Activated CD4-positive, alpha-beta memory T cell treated with anti-CD3 and anti-CD28 coated beads, Interleukin-2, amount 10 ng/mL, durations not matched to agents 7 days and 5 days (primary cell): ENCODE measurements at places on chromosomes 12 and 14. TPM values are rescaled to one million over a fixed set of nuclear protein-coding genes. Genes with fewer than 3 reads are reported as not detected.

- H3K27ac ChIP-seq = no peak overlapping the region
- DNase-seq = no peak
- no peak overlapping the region for H3K4me3 ChIP-seq
- H3K4me1 ChIP-seq = no peaks in the 10 kb centered on the region
These were observed 8.3 kb downstream of the OR11G2 start for GRCh38 chr14:20198991-20199390.

DNA sequence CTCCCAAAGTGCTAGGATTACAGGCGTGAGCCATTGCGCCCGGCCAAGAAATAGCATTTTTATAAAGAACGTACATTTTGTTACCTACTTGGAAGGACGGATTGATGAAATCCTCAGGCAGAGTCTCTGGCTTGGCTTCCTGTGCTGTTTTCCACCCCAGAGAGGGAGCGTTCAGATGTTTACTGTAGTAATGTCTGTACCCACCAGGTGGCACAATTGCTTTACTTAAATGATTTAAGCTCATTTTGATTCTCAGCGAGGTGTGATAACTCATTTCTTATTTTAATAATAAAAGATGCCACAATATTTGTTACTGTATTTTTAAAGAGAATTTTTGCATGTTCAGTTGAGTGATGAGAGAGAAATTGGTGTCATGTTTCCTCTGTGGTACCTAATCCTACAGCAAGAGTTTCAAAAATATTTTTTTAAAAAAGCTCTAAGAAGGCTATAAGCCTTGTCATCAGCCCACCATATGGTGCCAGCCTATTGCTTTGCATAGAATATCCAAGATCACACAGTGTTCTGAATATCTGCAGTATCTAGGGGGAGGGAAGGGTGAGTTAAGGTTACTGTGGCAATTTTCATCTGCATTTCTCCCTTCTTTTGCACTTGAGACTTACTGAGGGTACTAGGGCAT lies 82.6 kb upstream of the TRAF3 start:
- no peaks in the 10 kb centered on the region for H3K27me3 ChIP-seq
- peak; percentile 52 for DNase-seq
- H3K4me3 ChIP-seq = no peak overlapping the region
- no peaks in the 10 kb centered on the region for H3K36me3 ChIP-seq
- peaks cover 6% of the 10 kb centered on the region for H3K4me1 ChIP-seq
- no peak overlapping the region for H3K27ac ChIP-seq

GRCh38 chr12:105363890-105364289 lies 33.4 kb downstream of the C12orf75 start:
- no peak for DNase-seq
- H3K4me3 ChIP-seq = no peak overlapping the region
- no peak overlapping the region for H3K27ac ChIP-seq
- H3K4me1 ChIP-seq = peaks cover 14% of the 10 kb centered on the region

DNA sequence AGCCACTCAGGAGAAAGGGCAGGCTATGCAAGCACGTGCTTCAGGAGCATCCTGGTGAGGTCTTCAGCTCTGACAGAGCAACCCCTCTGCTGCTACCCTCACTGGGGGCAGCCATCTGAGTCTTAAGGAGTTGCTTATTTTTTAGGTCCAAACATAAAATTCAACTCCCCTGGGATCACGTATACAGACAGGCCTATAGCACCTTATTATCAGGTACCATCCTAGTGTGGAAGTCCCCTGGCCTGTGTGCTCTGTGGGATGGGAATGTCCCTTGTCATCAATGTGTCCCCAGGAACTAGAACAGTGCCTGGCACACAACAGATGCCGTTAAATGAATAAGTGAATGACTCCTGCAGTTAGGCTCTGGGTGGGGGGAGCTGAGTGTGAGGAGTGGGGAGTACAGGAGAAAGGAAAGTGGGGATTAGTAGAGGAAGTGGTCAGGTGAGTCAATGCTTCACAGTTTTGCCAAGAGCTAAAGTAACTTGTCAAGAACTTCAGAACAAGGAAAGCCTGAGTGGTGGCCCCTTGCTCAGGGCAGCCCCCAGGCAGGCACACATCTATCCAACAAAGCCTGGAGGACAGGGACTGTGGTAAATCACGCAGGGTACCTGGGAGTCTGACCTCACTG lies 33.5 kb downstream of the DAD1 start:
- H3K27ac ChIP-seq = peak overlapping the region; percentile 95
- peaks cover 2% of the 10 kb centered on the region for H3K27me3 ChIP-seq
- DNase-seq = peak; percentile 64
- H3K36me3 ChIP-seq = peaks cover 45% of the 10 kb centered on the region

- no peak for DNase-seq
- H3K4me1 ChIP-seq = no peaks in the 10 kb centered on the region
- no peaks in the 10 kb centered on the region for H3K27me3 ChIP-seq
- H3K27ac ChIP-seq = no peak overlapping the region
These were observed 321.5 kb downstream of the TMEM117 start for GRCh38 chr12:44157359-44157758.

DNA sequence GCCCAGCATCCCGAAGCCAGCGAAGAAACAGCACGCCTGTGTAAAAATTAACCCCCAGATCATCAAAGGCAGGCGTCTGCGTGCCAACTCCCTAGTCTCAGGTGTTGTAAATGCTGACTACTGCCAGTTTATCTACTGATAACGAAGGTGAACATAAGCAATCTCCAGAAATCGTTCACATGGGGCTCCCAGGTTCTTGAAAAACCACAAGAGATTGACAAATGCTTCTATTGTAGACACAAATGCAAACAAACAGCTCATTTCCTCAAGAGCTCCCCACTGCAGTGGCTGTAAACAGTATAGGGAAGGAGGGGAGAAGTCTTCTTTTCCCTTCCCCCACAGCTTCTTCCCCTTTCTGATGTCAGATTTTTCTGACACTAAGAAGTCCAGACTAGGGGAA lies 5.3 kb upstream of the PLEKHG3 start:
- peaks cover 84% of the 10 kb centered on the region for H3K4me1 ChIP-seq
- H3K27ac ChIP-seq = peak overlapping the region; percentile 80
- no peaks in the 10 kb centered on the region for H3K36me3 ChIP-seq
- H3K27me3 ChIP-seq = peaks cover 13% of the 10 kb centered on the region
- no peak overlapping the region for H3K4me3 ChIP-seq
- DNase-seq = peak; percentile 55

Gene BEGAIN
- 3.1 TPM for total RNA-seq

Gene TTC6
- not detected for total RNA-seq

Gene SELPLG
- 289 TPM for total RNA-seq

Gene DEPDC4
- 2.1 TPM for total RNA-seq

DNA sequence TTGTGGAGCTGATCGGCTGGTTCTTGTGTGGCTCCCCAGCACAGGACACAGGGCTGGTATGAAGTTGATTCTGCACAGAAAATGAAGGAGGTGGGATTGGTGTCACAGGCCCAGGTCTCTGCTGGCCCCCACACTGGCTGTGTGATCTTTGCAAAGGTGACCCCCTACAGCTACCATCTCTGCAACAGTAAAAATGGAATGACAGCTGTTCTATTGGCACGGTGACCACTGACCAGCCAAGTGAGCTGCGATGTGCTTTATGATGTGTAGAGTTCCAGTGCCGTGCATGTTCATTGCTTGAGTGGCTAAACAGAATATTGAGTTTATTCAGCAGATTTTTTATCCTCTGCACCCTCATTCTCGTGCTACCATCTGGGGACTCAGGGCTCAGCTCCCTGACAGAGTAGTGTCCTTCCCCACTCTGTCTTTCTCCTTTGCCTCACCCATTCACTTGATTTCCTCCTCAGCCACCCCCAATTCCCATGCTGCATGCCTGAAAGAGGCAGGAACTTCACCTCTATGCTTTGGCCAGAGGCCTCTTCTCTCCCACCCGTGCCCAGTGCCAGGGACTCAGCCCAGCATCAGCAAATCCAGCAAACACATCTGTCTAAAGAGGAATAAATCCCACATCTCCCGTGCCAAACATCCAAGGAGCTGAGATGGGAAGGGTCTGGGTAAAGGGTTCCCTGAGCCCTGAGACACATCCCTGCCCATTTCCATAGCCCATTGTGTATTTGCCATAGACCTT lies 21.2 kb downstream of the C14orf132 start:
- no peak overlapping the region for H3K27ac ChIP-seq
- peaks cover 6% of the 10 kb centered on the region for H3K27me3 ChIP-seq
- H3K36me3 ChIP-seq = no peaks in the 10 kb centered on the region
- no peak for DNase-seq
- no peaks in the 10 kb centered on the region for H3K4me1 ChIP-seq

DNA sequence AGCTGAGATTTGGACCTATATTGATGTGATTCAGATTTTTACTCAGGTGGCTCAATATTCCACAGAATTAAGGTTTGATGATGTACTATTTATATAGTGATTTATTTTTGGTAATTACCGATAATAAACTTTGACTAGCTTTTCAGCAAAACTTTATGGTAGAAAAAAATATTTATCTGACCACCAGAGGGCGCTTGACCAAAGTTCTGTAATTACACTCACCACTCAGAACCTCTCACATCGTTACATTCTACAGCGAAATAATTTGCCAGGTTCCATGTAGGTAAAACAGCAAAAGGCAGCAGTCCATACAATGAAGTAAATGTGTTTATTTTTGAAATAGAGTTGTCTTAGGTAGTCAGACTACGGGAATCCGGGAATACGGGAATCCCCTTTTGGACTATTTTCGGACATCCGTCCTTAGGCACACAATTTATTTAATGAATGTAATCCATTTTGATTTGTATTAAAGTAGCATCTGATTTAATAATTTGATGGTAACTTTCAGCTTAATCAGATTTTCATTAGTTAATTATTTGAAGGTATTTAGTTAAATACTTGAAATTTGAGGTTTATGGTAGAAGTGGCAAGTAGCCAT lies 143.0 kb upstream of the DDHD1 start:
- H3K27ac ChIP-seq = no peak overlapping the region
- no peak for DNase-seq
- H3K4me1 ChIP-seq = no peaks in the 10 kb centered on the region
- H3K27me3 ChIP-seq = no peaks in the 10 kb centered on the region
- H3K4me3 ChIP-seq = no peak overlapping the region
- no peaks in the 10 kb centered on the region for H3K36me3 ChIP-seq

DNA sequence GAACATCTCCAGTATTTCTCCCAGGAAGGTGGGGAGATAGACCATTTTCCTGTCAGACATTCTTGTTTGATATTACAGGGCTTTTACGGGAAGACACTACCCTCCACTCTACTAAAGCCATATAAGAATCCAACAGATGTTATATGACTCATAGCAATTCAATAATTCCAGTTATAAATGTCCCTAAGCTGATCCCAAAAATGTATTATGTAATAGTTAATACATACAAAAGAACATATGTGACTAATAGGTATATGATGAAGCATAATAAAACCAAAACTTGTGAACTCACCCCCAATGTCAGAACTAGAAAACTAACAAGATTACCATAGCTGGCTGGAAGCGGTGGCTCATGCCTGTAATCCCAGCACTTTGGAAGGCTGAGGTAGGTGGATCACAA lies 84.2 kb downstream of the EFCAB11 start:
- no peak overlapping the region for H3K27ac ChIP-seq
- H3K27me3 ChIP-seq = no peaks in the 10 kb centered on the region
- no peaks in the 10 kb centered on the region for H3K4me1 ChIP-seq
- DNase-seq = no peak
- peaks cover 2% of the 10 kb centered on the region for H3K36me3 ChIP-seq
- no peak overlapping the region for H3K4me3 ChIP-seq

Gene SERPINA5
- not detected for total RNA-seq

Gene KLHL28
- 19.1 TPM for total RNA-seq

GRCh38 chr12:63496654-63497053 lies 171.6 kb downstream of the DPY19L2 start:
- H3K4me3 ChIP-seq = no peak overlapping the region
- DNase-seq = no peak
- no peaks in the 10 kb centered on the region for H3K27me3 ChIP-seq
- no peaks in the 10 kb centered on the region for H3K36me3 ChIP-seq
- no peaks in the 10 kb centered on the region for H3K4me1 ChIP-seq
